ENCODE measurements at places on chromosomes 6 and 20. TPM values are rescaled to one million over a fixed set of nuclear protein-coding genes. Genes with fewer than 3 reads are reported as not detected.

The NHSL1 gene
- 9.7 TPM for total RNA-seq

The TFAP2B gene
- not detected for total RNA-seq

GRCh38 chr6:29653452-29654038 is 3.3 kb upstream of the MOG start:
- DNase-seq, result no peak

The RTF2 gene
- 71.6 TPM for total RNA-seq

GRCh38 chr20:51995551-51995951 is 193.2 kb upstream of the SALL4 start:
- no peak for DNase-seq

The EYA4 gene
- total RNA-seq, result 3.0 TPM

The NKAPL gene
- 0.49 TPM for total RNA-seq

- no peak for DNase-seq
Observed at GRCh38 chr6:140346428-140346827, 972.0 kb upstream of the CITED2 start.

The FOXF2 gene
- 0.41 TPM for total RNA-seq

- no peak for DNase-seq
Observed at GRCh38 chr6:28282926-28283325, 1.6 kb downstream of the PGBD1 start.

The SLC12A5 gene
- not detected for total RNA-seq

- DNase-seq, result no peak
Observed at GRCh38 chr6:92753956-92754355, 665.4 kb downstream of the EPHA7 start.

GRCh38 chr6:155085582-155086257 is 90.6 kb downstream of the TIAM2 start:
- DNase-seq, result no peak

The BPIFB2 gene
- total RNA-seq, result not detected

The HCK gene
- 38.1 TPM for total RNA-seq

DNA sequence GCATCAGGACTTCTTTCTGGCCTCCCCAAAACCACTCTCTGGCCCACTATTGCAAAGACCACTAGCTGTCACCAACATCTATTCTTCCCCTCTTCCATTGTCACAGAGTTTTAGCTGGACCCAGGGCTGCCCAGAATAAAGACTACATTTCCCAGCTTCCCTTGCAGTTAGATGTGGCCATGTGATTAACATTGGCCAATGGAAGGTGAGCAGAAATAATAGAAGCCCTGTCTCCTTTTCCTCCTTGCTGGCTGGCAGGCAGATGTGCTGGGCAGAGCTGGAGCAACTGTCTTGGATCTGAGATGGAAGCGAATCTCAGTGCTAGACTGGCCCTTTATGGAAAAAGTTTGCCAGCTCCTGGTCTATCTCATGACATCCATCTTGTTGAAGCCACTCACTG is 97.0 kb downstream of the KCNB1 start:
- DNase-seq, result no peak

DNA sequence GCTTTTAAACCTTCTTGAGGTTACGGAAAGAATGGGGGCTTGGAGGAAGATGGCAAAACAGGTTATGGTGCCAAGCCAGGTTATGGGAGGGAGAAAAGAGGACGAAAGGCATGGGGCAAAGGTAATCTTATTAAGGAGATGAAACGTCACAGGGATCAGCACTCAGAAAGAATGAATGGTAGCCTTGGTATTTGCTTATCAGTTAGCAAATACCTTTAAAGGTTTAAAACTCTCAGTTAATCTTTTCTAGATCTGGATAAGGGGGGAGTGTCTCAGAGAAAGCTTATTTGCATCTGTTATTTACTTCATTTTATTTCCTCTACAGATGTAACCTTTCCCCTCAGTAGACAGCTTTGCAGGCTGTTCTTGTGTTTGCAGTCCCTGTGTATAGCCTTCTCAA is 55.5 kb upstream of the EEF1E1 start:
- no peak for DNase-seq

DNA sequence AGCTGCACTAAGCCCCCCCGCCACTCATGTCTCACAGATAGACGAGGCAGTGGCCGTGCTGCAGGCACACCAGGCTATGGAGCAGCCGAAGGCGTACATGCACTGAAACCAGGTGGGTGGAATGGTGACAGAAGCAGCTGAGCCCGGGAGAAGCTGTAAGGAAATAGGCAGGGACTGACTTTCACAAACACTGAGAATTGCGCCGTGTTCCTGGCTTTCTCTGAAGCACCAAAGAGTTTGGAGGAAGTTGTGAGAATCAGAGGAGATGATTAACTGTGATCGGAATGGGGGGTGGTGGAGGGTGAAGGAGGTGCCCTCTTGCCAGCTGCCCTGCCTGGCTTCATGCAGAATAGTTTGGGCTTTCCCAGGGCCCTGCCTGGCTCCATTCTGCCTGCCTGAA is 21.6 kb downstream of the TOMM34 start:
- no peak for DNase-seq

DNA sequence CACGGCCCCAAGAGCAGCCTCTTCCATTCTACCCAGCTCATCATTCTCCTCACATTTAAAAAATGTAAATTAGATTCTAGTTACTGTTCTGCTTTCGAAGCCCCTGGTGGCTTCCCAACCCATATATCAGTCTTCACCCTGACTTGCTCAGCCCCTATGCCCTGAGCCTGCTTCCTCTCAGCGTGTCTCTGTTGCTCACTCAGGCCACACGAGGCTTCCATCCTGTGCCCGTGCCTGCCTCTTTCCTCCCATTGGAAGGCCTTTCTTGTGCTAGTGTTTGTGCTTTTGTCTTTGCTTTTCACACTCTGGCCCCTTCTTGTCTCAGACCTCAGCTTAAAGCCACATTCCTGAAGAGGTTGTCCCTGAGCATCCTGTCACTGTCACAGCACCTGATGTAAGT is 78.1 kb downstream of the AFDN start:
- DNase-seq, result no peak

- no peak for DNase-seq
Observed at GRCh38 chr6:163422550-163422949, 8.0 kb downstream of the QKI start.

The HCRTR2 gene
- not detected for total RNA-seq

GRCh38 chr6:106534564-106534982 is 94.7 kb downstream of the RTN4IP1 start:
- no peak for DNase-seq

The MUCL3 gene
- total RNA-seq, result 13.8 TPM

GRCh38 chr20:51420111-51420510 is 122.4 kb downstream of the NFATC2 start:
- no peak for DNase-seq

The SPATS1 gene
- not detected for total RNA-seq

The RAET1E gene
- total RNA-seq, result not detected

The TULP1 gene
- not detected for total RNA-seq

The MAFB gene
- total RNA-seq, result 82.9 TPM

DNA sequence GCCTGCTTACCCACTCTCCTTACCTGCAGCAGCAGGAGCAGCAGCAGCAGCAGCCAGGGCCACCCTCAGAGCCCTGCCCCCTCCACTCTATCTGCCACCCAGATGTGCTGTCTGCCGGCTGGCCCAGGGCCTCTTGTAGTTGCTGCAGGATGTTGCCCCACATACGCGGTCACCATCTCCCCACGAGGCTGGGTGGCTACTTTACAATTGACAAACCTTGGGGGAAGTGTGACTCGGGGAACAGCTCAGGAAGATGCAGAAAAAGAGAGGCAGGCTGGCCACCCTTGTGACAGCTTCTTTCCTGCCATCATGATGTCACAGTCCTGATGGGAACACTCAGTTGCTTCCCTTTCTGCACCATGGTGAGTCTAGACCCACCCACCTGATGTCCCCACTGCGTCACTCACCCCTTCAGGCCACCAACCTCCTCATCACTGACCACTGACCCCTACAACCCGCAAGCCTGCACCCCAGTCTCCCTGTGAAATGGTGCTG is 14.5 kb downstream of the TREM1 start:
- DNase-seq, result no peak

The DNAH8 gene
- total RNA-seq, result not detected
